Lower leg skin (tissue), 4 donors: ENCODE measurements at places on chromosomes 6 and 20.

GRCh38 chr6:130405549-130405948 is 39.7 kb downstream of the TMEM200A start:
- no peak for DNase-seq

DNA sequence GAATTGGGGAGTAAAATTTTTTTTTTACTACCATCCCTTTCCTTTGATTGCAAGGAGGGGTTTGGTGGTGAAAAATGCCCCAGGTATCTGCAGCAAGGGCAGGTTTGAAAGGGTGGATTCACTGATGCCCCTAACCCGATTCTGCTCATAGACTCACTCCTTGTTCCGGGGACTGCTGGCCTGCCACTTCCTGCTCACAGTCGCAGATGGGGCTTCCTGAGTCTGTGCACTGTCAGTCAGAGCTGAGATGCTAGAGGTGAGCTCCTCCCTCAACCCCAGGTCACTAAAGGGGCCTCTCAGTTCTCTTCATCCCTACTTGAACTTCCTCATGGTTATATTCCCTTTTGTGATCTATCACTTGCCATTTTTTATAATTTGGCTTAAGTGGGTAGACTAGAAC is 357.9 kb downstream of the FARS2 start:
- no peak for DNase-seq

GRCh38 chr20:59949911-59950310 is 8.3 kb upstream of the CDH26 start:
- no peak for DNase-seq

DNA sequence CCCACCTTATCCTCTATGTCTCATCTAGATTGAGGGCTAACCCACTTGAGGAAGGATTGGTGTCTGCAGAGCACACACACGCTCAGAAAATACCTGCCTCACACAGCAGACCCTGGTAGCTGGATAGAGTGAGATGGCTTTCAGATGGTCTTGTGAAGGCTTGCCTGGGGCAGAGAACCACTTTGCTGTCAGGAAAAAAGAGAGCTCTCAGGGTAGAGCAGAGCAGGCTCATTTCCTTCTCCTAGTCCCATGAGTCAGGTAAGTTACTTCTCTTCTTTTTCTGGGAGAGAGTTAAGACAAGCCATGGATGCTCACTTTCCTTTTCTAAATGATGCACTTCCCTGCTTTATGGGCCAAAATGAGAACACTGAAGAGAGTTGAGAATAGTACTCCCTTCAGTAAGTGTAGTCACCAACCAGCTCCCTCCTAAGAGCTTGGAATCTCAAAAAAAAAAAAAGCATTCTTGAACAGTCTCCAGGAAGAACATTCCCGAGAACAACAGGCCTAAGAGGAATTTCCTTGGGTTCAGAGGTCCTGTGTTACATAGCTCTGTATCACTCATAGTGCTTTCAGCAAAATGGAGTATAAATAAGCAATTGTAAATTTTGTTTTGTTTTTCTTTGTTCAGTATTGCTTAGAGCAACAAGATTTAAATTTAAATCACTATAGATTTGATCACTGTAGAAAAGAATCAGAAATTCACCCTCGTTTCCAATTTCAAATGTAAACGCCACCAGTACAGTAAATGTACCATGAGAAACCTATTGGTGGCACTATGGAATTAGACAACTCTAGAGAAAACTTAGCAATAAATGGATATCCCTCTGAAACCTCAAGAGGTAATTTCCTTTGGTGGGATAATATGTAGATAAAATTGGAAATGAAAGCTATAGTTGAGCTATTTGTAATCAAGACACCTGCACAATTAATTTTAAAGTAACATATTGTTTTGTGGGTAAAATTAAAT is 530.3 kb downstream of the RFPL4B start:
- DNase-seq, result no peak

DNA sequence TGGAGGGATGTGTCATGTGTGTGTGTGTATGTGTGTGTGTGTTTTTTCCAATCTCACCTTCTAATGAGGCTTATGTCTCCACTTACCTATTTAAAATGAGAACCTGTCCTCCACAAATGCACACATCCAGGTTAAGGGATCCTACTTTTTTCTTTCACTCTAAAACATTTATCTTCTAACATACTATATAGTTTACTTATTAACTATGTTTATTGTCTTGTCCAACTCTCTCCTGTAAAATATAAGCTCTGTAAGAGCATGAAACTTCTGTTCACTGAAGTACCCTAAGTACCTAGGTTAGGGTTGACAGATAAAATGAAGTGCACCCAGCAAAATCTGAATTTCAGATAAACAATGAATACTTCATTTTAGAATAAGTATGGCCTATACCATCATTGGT is 29.2 kb upstream of the RBM24 start:
- no peak for DNase-seq

DNA sequence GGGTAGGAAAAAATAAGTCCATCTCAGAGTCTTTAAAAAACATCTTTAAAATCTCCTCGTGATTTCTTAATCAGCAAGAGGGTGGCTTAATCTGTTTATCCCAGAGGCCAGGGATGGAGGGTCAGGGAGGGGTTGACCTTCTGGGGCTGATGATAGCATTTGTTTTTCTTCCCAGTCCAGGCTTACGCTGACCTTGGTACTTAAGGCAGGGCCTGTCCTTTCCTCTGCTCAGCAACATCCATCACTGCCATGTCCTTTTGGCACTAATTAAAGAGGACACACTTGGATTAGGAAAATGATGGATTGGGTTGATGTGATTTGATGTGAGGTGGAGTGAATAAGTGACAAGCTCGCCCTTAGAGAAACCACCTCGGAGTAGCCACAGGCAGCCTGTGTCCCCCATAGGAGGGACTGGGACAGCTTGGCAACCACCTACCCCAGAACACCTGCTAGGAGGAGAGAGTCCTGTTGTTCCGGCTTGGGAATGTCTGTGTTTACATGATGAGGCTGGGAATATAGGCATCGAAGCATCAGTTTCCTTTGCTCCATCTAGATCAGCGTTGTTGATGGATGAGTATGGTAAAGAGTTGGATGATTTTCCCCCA is 44.2 kb downstream of the PHACTR3 start:
- DNase-seq, result peak; percentile 45

DNA sequence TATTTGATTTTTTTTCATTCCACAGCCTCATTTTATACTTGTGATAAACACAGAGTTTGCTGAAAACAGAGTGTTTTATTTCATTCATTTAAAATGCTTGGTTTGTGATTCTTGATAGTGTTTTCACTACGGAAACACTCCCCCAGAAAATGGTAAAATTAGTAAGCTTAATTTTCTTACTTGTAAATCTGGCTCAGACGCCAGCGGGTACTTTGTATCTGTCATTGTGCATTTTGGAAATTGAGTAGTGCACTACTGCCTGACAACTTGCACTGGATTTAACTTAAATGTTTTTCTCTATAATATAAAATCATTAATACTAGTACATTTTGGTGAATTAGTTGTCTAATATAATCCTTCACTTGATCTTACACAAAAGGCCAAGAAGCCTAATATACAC is 37.0 kb upstream of the HINT3 start:
- no peak for DNase-seq

- no peak for DNase-seq
Measured at GRCh38 chr6:156727715-156728385, 49.3 kb upstream of the ARID1B start.

- DNase-seq, result no peak
Measured at GRCh38 chr20:438571-439469, 23.5 kb downstream of the TBC1D20 start.

DNA sequence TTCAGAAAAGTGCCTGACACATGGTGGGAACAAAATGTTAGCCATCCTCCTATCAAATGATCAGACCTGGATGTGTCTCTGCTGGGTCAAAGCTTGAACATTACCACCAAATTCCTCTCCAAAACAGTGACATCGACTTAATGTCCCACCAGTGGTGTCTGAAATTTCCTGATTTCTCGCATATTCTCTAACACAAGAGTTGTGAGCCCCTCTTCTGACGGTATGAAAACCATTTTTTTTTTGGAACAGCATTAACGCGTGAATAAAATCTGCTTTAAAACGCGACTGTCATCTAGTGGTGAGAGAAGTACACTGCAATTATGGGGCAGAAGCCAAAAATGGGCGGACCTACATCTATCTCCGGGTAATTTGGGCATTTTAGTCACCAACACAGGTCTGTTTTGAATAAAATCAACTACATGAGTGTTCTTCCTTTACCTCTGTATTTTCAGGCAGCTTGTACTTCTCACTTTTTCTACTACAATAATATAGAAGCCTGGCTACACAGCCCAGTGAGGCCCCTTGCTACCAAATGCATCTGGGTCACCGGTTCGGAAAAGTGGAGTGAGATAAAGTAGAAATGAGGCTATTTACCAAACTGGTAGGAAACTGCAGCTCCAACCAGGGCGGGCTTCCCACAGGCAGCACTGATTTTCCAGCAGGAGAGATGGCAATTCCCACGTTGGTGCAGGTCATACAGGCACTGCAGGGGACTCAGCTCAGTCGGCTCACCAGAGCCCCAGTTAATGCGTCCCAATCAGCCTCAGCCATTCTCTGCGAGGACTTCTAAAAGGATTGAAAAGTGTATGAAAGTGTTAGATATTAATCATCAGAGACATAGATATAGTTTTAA is 27.4 kb downstream of the MGME1 start:
- no peak for DNase-seq

DNA sequence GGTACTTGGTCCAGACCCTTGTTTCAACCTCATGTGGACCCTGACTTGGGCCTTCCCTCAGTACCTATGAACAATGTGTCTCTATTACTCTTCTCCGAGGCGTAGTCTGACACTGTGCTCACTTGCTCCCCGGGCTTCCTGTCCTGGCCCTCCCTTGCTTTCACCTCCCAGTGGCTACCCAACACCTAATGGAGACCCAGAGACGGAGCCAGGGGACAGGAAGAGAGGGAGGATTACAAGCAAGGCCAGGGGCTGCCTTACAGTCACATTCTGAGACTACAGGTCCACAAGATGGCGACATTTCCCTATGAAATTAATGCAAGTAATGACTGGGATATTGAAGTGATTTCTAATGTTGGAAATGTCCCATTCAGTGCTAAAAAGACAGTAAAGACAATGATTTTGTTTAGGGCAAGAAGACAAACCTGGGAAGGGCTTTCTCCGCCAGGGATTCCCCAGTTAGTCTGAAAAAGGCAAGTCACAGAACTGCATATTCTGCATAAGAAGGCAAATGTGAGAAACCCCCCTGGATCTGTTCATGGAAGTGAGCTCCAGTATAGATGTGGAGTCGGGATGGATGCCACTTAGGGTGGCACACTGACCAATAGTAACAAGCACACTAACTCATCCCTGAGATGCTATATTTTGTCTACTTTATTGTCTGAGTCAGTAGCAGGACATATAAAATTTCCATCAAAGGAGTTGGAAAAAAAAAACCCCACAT is 44.0 kb upstream of the ZBTB24 start:
- no peak for DNase-seq

- DNase-seq, result no peak
Measured at GRCh38 chr6:167314180-167314821, 10.6 kb upstream of the TTLL2 start.

DNA sequence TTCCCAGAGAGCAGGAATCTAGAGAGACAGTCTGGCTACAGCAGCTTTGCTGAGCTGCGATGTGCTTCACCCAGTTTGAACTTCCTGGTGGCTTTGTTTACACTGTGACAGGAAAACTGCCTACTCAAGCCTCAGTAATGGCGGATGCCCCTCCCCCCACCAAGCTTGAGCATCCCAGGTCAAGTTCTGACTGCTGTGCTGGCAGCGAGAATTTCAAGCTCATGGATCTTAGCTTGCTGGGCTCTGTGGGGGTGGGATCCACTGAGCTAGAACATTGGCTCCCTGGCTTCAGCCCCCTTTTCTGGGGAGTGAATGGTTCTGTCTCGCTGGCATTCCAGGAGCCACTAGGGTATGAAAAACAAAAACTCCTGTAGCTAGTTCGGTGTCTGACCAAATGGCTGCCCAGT is 91.0 kb upstream of the ESR1 start:
- no peak for DNase-seq

DNA sequence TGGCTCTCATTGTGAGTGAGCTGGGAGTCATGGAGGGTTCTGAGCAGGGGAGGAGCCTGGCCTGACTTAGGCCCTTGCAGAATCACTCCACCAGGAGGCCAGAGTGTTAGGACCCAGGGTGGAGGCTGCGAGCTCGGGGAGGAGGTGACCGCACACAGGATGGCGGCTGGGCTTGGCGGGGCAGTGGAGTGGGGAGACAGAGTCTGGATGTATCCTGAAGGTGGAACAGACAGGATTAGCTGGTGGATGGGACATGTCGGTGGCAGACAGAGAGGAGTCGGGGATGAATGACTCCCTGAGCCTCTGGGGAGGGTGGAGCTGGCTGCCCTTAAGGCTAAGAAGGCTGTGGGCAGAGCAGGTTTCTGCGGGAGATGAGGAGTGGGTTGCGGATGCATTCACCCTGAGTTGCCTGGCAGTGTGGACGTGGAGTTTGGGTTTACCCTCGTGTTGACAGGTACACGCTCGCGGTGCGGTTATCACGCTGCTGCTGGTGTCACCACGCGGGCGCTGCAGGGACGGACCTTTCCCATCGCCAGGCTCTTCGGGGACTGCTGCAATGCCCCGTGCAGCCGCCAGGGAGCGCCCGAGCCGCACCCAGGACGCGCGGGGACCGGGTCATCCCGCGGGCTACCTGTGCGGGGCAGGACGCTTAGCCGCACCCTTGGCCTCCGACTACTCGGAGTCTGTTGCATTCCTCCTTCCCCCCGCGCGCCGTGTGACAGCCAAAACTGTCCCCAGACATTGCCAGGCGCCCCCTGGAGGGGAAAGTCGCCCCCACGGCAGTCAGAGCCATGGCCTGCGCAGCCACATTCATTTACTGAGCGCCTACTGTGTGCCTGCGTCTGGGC is 43.0 kb upstream of the PTGIS start:
- DNase-seq, result peak; percentile 57

DNA sequence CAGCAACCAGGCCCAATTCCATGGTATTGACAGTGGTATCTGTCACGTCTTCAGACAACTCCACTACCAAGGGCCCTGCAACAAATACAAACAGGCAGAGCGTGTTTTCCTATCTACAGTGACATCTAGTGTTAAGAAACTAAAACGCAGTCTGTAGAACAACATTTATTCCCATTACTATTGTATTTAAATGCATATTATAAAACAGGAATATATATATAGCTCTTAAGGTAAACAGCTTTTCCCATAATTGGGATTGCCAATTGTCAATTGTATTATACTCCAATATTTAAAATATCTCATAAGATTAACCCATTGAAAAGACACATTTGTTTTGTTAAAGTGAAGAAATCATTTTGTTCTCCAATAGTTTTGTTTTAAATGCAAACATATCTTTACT is 97.2 kb downstream of the KIF16B start:
- DNase-seq, result no peak

DNA sequence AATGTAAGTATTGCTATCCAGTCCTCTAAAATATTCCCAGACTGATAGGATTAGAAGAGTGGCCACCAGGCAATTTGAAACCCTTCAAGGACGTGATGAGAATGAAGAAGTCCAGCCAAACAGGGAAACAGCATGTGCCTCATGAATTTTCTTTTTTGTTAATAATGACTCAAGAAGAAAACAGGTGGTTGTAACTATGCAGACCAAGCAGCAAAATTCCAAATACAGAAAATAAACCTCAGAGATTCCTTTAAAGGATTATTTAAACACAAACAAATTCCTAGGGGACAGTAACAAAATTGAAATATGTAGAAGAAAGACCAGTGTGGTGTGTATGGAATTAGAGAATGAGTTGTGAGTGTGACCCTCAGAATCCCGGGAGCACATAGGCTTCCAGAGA is 239.2 kb downstream of the KCNQ5 start:
- DNase-seq, result no peak

GRCh38 chr6:162290846-162291465 is 436.6 kb downstream of the PRKN start:
- no peak for DNase-seq
